ENCODE measurements at places on chromosomes 5 and 9. TPM values are rescaled to one million over a fixed set of nuclear protein-coding genes. Genes with fewer than 3 reads are reported as not detected.

Gene NR2F1-AS1
- 20.3 TPM for total RNA-seq

Gene IDNK
- 5.8 TPM for total RNA-seq

Gene ZNF354B
- 8.2 TPM for total RNA-seq

Gene HMGCR
- 74.0 TPM for total RNA-seq

Gene PCDHB8
- under 0.01 TPM for total RNA-seq

Gene TAS2R1
- total RNA-seq: 0.28 TPM

Gene GABBR2
- 0.56 TPM for total RNA-seq

Gene MARVELD2
- total RNA-seq: 0.38 TPM

Gene F2RL1
- total RNA-seq: 24.3 TPM

Gene NR6A1
- total RNA-seq: 0.19 TPM

Gene CSF2
- total RNA-seq: 0.38 TPM

Gene CDH6
- total RNA-seq: 125 TPM

Gene PCDHGA6
- total RNA-seq: 3.1 TPM

Gene BTNL3
- not detected for total RNA-seq

Gene RNF180
- 4.0 TPM for total RNA-seq

Gene DDX4
- total RNA-seq: 0.28 TPM

Gene FAXDC2
- 0.77 TPM for total RNA-seq

Gene C5orf15
- 48.5 TPM for total RNA-seq

Gene GABRA6
- total RNA-seq: not detected

Gene HMCN2
- total RNA-seq: under 0.01 TPM

Gene TNPO1
- 383 TPM for total RNA-seq

Gene FAM120A
- total RNA-seq: 89.6 TPM

Gene SPINK7
- not detected for total RNA-seq

Gene ENTREP1
- total RNA-seq: 0.38 TPM

Gene CDH10
- total RNA-seq: 1.9 TPM

Gene ANKRD34B
- not detected for total RNA-seq

Gene SLC6A3
- not detected for total RNA-seq

Gene ARL15
- 26.2 TPM for total RNA-seq

Gene TMEM174
- not detected for total RNA-seq
